Activated CD4-positive, alpha-beta memory T cell treated with anti-CD3 and anti-CD28 coated beads, Interleukin-2, amount 10 ng/mL, durations not matched to agents 7 days and 5 days (primary cell): ENCODE measurements at places on chromosomes 1 and 21. TPM values are rescaled to one million over a fixed set of nuclear protein-coding genes. Genes with fewer than 3 reads are reported as not detected.
A peak's percentile ranks its signal among the peaks of the same experiment; 100 is the strongest.

DNA sequence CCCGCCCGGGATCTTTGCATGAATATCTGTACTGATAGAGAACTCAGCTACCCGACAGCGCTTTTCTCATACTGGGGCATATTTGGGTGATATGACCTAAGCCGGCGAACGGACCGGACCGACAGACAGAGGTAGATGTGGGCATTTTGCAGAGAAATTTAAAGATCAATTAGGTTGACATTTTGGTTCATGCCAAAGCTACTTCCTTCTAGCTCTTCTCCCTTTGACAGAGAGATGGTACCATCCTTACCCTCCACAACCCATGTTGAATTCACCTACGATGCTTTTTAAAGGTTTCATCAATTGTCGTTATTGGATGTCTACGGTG, 459 bp downstream of the ARV1 start:
- H3K27me3 ChIP-seq, result no peaks in the 10 kb centered on the region
- H3K4me1 ChIP-seq, result peaks cover 28% of the 10 kb centered on the region
- peaks cover 25% of the 10 kb centered on the region for H3K36me3 ChIP-seq
- no peak for DNase-seq

IGSF9 gene
- total RNA-seq, result not detected

PRR9 gene
- not detected for total RNA-seq

PYHIN1 gene
- total RNA-seq, result 59.8 TPM

DNA sequence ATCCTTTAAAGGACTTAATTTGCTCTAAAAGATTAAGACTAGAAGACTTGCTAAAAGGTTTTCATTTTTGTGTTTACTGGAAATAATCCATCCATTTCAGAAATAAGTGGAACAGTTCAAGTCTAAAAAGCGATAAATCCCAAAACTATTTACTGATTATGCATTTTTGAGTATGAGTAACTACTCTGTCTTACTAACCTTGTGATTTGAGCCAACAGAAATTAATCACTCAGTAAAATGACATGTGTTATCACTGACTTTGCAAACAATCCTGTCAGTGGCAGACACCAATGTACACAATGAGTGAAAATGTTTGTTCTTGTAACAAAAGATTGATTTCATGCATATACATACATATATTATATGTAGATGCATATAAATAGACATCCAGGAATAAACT, 218.0 kb downstream of the DENND1B start:
- no peaks in the 10 kb centered on the region for H3K4me1 ChIP-seq
- no peak overlapping the region for H3K27ac ChIP-seq
- no peak for DNase-seq
- no peak overlapping the region for H3K4me3 ChIP-seq

GRCh38 chr1:87064986-87065385, 150.6 kb downstream of the HS2ST1 start:
- no peak for DNase-seq
- H3K4me1 ChIP-seq, result peaks cover 4% of the 10 kb centered on the region
- H3K4me3 ChIP-seq, result no peak overlapping the region
- H3K27ac ChIP-seq, result no peak overlapping the region
- H3K27me3 ChIP-seq, result no peaks in the 10 kb centered on the region

SPRR2E gene
- total RNA-seq, result not detected

DNA sequence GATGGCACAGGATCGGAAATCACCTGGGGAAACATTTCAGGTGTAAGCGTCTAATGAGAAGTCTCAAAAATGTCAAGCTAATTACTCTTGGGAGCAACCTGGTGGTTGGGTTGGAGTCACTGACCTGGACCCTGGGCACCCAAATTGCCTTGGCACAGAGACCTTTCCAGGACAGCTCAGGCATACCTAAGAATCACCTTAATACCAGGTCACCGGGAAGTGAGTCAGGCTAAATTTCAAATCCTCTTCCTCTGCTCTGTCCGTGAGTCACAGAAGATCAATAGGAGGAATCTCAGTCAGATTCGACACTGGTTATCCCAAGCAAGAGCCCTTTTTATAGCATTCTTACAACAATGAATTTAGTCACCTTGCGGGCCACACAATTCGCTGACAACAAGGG, 179.6 kb upstream of the CAMK1G start:
- H3K27ac ChIP-seq, result no peak overlapping the region
- peaks cover 25% of the 10 kb centered on the region for H3K27me3 ChIP-seq
- H3K4me1 ChIP-seq, result no peaks in the 10 kb centered on the region
- H3K36me3 ChIP-seq, result no peaks in the 10 kb centered on the region
- no peak overlapping the region for H3K4me3 ChIP-seq

DPYD gene
- total RNA-seq, result 44.6 TPM

DNA sequence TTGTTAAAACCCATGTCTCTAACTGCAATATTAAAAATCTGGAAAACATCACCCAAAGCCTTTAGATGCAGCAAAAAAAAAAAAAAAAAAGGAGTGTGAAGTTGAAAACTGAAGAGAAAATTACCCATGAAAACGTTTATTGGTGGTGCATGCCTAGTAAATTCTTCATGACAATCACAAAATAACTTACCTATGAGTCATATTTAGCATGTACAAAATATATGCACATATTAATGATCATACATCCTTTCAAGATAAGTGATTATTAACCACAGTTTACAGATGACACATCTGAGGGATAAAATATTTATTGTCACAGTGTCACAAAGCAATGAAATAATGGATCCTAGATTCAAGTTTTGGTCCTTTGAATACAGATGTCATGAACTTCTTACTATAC, 505.2 kb upstream of the NR5A2 start:
- H3K4me3 ChIP-seq, result no peak overlapping the region
- H3K27me3 ChIP-seq, result peaks cover 4% of the 10 kb centered on the region
- no peaks in the 10 kb centered on the region for H3K36me3 ChIP-seq

GRCh38 chr1:186884251-186884650, 55.5 kb downstream of the PLA2G4A start:
- DNase-seq, result no peak
- H3K4me3 ChIP-seq, result no peak overlapping the region
- no peak overlapping the region for H3K27ac ChIP-seq
- no peaks in the 10 kb centered on the region for H3K27me3 ChIP-seq
- H3K4me1 ChIP-seq, result no peaks in the 10 kb centered on the region

GNPAT gene
- total RNA-seq, result 44.6 TPM

GRCh38 chr1:93993731-93994130, 84.5 kb upstream of the GCLM start:
- no peaks in the 10 kb centered on the region for H3K36me3 ChIP-seq
- H3K4me1 ChIP-seq, result peaks cover 7% of the 10 kb centered on the region
- DNase-seq, result no peak
- H3K4me3 ChIP-seq, result no peak overlapping the region

VAV3 gene
- 2.3 TPM for total RNA-seq

HES2 gene
- 0.13 TPM for total RNA-seq

DNA sequence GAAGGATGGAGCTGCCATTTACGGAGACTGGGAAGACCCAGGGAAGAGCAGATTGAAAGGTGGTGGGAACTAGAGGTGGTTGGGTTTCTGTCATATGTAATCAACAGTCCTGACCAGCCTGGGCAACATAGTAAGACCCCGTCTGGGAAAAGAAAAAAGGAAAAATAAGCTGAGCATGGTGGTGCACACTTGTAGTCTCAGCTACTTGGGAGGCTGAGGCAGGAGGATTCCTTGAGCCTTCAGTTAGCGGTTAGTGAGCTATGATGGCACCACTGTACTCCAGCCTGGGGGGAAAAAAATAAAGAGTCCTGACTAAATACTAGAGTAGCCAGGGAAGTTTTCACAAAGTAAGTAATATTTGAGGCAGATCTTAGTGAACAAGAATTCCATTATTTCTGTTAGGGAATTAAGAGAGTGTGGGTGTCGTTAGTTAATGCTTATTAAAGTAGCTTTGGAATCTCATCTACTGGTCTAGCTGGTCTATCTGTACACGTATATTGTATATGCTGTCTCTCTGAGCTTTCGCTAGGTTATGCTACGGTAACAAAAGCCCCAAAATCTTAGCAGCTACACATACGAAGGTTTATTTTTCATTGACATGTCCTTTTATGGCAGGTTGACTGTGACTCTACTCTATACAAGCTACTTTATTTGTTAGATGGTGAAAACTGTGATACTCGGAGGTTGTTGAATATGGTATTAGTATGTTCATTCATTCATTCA, 4.4 kb downstream of the NBPF1 start:
- no peak overlapping the region for H3K4me3 ChIP-seq
- no peaks in the 10 kb centered on the region for H3K36me3 ChIP-seq
- DNase-seq, result no peak
- H3K27ac ChIP-seq, result no peak overlapping the region
- H3K4me1 ChIP-seq, result no peaks in the 10 kb centered on the region
- no peaks in the 10 kb centered on the region for H3K27me3 ChIP-seq

- H3K4me3 ChIP-seq, result no peak overlapping the region
- no peak for DNase-seq
These were observed 239.1 kb downstream of the OMA1 start for GRCh38 chr1:58307431-58307830.

GAS5 gene
- 379 TPM for total RNA-seq

- no peak for DNase-seq
- no peak overlapping the region for H3K27ac ChIP-seq
- H3K4me1 ChIP-seq, result no peaks in the 10 kb centered on the region
These were observed 40.5 kb upstream of the PAXBP1 start for GRCh38 chr21:32812035-32812434.

DNA sequence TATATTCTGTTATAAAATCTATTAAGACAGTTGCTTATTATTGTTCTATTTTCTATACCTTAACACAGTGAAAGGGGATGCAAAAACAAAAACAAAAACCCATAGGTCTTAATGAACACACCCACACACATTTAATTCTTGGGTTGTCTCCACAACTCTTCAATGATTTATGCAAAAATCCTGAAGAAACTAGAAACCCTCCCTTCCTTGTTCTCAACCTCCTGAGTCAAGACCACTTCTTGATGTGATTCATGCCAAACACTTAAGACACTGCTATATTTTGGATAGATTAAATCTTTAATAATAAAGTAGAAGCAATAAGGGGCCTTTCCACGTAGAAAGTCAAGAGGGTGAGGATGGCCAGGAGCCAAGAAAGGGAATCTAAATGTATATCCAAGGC, 23.4 kb downstream of the SCAF4 start:
- peaks cover 17% of the 10 kb centered on the region for H3K4me1 ChIP-seq
- H3K27ac ChIP-seq, result no peak overlapping the region
- no peak for DNase-seq
- peaks cover 13% of the 10 kb centered on the region for H3K36me3 ChIP-seq
- no peaks in the 10 kb centered on the region for H3K27me3 ChIP-seq

DNA sequence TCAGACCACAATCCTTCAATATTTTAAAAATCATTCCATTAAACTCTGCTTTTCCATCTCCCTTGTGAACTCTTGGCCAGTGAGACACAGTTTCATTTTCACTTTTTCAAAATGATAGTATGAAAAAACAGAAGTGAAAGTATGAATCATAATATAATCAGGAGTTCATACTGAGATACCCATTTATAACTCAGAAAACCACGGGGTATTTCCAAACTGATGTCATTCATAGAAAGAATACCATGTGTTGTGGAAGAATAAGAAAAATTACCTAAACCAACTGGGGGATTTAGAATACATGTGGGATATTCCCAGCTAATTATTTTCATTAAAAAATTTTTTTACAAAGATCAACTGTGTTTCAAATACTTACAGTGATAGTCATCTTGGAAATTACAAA, 149.9 kb downstream of the MRPL39 start:
- H3K4me1 ChIP-seq, result peaks cover 47% of the 10 kb centered on the region
- peak overlapping the region; percentile 76 for H3K27ac ChIP-seq
- H3K36me3 ChIP-seq, result no peaks in the 10 kb centered on the region

DNA sequence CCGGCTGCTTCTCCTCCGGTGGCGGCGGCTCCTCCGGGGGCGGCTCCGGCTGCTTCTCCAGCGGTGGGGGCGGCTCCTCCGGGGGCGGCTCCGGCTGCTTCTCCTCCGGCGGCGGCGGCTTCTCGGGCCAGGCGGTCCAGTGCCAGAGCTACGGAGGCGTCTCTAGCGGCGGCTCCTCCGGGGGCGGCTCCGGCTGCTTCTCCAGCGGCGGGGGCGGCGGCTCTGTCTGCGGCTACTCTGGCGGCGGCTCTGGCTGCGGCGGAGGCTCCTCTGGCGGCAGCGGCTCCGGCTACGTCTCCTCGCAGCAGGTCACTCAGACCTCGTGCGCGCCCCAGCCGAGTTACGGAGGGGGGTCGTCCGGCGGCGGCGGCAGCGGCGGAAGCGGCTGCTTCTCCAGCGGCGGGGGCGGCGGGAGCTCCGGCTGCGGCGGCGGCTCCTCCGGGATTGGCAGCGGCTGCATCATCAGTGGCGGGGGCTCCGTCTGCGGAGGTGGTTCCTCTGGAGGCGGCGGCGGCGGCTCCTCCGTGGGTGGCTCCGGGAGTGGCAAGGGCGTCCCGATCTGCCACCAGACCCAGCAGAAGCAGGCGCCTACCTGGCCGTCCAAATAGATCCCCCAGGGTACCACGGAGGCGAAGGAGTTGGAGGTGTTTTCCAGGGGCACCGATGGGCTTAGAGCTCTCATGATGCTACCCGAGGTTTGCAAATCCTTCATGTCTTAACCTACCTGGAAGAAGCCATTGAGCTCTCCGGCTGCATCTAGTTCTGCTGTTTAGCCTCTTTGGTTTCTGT, 2.0 kb downstream of the LORICRIN start:
- no peaks in the 10 kb centered on the region for H3K36me3 ChIP-seq
- no peak for DNase-seq
- peak overlapping the region; percentile 6 for H3K4me3 ChIP-seq
- H3K27me3 ChIP-seq, result peaks cover 67% of the 10 kb centered on the region

DNA sequence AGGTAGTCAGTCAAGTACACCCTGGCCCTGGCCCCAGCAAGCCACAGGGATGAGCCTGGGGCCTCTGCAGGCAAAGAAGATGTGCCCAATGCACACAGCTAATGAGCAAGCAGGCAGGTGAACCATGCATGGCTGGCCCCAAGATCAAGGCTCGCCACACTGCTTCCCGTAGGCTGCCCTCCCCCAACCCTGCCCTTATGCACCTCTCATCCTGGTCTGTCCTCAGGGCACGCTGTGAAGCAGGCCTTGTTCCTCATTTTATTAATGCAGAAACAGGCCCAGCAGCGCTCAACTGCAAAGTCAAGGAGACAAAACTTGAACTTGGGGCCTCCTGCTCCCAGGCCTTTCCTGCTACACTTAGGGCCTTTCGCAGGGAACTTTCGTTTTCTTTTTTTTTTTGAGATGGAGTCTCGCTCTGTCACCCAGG, 35.6 kb upstream of the ID3 start:
- H3K36me3 ChIP-seq, result no peaks in the 10 kb centered on the region
- no peaks in the 10 kb centered on the region for H3K27me3 ChIP-seq
- no peak overlapping the region for H3K27ac ChIP-seq

DNA sequence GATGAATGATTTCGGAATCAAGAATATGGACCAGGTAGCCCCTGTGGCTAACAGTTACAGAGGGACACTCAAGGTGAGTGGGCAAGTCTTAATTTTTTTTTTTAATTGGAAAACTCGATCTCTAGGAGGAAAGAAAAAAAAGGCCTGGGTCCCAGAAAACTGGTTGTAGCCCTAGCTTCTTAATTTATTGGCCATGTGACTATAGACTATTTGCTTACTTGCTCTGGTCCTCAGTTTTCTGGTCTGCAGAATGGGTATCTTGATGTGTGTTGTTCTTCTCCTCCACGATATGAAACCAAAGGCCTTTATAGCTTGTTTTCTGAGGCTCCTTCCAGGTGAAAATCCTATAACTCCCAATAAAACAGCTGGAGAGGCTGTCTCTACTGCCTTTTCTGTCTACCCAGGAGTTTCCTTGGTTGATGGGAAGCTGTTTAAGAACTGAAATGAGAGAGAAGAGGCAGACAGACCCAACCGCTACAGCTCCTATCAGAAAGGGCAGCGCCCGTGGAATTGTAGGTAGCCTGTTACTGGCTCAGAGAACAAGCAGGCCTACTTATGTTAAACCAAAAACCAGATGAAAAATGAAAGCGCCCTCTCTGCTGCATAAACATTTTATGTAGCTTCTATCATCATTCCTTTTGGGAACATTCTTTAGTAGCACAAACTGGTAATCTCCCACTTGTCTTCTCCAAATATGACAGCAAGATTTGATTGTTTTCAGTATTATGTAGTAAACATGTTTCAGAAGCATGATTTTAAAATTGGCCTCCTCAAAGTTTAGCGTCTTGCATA, 4.5 kb downstream of the ETS2 start:
- H3K36me3 ChIP-seq, result peaks cover 49% of the 10 kb centered on the region
- H3K27ac ChIP-seq, result no peak overlapping the region
